ENCODE measurements at places on chromosomes 6 and 20.

DNA sequence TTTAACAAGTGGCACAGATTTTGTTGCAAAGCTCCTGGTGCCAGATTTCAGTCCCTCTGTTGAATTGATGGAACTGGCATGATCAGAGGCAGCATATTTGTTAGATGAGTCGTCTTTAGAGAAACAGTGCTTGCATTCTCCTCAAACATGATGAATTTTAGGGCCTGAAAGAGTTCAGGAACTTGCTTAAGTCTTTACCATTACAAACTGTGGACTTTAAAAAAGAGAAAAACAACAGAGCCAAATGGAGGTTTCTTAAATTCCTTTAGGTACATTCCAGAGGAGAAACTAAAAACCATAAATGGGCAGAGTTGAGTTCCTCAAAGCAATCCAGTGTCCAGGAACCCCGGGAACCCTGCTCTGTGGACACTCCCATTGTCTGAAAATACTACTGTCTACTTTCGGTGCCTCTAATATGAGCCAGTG is 2.5 kb downstream of the GTF2H5 start:
- no peak for DNase-seq

GRCh38 chr6:44667668-44668390 is 280.3 kb downstream of the CDC5L start:
- DNase-seq: no peak

DNA sequence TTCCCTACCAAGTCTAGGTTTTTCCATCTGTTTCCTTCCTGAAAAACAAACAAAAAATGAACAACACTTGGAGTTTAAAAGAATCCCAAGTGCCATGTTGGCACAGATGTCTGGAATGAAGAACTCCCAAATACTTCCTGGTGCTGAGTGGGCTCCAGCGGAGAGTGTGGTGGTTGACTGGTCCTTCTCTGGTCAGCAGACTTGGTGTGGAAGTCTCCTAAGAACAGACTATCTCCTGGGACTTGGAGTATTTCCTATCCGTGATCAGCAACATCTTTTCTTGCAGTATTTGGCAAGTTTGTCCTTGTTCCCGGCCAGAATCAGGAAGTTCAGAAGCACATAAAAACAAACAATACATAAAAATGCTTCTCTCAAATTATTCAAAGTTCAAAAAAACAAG is 154.1 kb downstream of the MTFR2 start:
- no peak for DNase-seq

DNA sequence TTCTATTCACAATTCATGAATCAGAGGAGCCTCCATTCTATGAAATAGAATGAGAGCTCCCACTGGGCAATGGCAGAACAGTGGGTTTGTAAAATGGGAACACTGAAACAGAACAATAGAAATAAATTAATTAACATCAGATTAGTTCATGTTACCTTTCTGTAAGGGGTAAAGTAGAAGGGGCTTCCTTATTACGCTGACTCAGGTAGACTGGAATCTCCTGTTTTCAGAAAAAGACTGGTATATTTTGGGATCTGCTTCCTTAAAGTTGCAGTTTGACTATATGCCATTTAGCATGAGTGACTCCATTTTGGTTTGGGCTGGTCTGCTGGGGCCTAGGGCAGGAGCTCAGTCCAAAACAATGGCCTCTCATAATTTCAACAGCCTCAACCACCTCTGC is 52.8 kb upstream of the ZFAND3 start:
- DNase-seq: no peak

DNA sequence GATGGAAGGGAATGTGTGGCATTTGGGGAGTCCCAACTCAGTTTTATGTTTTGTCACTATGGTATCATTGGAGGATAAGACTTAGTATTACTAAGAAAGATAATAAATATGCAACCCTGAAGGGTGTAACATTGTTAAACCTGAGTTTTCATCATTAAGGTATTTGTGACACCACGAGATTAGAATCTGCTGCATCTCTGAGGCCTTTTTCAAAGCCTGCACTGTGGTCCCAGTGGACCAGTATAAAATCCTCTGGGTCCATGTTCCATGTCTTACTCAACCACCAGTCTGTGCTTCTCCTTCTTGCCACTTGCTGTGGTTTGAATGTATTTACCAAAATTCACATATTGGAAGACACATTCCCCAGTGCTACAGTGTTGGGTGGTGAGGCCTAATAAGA is 130.6 kb downstream of the TBX18 start:
- no peak for DNase-seq

DNA sequence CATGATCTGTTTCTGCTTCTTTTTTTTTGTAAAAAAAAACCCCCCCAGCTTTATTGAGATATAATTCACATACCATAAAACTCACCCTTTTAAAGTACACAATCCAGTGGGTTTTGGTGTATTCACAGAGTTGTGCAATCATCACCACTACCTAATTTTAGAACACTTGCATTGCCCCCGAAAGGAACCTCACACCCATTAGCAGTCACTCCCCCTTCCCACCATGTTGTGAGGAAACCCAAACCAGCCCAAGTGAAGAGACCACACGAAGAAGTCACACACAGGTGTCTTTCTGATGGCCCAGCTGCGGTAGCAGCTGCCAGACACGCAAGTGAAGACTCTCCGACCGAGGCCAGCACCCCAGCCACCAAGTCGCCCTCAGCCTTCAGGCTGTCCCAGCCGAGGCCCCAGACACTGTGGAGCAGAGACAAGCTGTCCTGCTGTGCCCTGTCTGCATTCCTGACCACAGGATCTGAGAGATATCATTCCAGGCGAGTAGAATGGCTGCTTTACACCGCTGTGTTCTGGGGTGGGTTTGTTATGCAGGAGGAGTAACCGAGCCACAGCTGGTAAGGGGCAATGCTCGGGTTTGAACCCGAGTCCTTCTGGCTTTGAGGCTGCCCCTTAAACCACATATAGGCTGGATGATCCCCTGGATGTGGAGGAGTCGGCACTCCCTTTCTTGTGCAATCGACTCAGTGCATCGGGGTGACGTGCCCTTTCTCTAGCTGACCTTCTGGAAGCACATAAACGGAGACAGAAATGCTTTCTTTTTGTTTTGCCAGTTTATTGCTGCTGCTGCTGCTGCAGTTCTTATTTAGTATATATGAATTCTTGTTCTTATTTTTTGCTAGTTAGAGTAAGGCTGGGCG is 59.1 kb upstream of the PTPN1 start:
- DNase-seq: peak; percentile 46

DNA sequence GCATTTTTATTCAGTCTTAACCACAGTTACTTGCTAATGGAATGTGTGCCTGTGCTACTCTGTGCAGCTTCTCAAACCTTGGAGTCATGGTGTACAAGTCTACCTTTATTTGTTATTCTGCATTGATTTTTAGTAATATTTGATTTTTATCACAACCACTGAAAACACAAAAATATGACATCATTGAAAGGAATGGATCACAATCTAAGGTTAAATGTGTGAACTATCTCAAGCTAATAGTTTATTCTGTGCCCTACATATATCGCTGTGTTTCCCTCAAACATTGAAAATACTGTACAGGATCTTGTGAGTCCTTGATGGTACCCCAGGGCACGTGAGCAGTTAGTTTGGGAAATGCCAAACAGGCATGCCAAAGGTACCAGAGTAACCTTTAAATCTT is 573.4 kb downstream of the FRK start:
- no peak for DNase-seq

Measured in bone marrow (tissue), 2 donors.